ENCODE measurements at places on chromosomes 2 and 18.
A peak's percentile ranks its signal among the peaks of the same experiment; 100 is the strongest.

- DNase-seq = no peak
These were observed 48.4 kb upstream of the TNP1 start for GRCh38 chr2:216908300-216908699.

GRCh38 chr2:156132941-156133340, 199.6 kb downstream of the NR4A2 start:
- DNase-seq = no peak

- DNase-seq = no peak
These were observed 1.1 kb downstream of the TFCP2L1 start for GRCh38 chr2:121283670-121284462.

GRCh38 chr2:40131081-40131704, 320.7 kb downstream of the SLC8A1 start:
- DNase-seq = no peak

DNA sequence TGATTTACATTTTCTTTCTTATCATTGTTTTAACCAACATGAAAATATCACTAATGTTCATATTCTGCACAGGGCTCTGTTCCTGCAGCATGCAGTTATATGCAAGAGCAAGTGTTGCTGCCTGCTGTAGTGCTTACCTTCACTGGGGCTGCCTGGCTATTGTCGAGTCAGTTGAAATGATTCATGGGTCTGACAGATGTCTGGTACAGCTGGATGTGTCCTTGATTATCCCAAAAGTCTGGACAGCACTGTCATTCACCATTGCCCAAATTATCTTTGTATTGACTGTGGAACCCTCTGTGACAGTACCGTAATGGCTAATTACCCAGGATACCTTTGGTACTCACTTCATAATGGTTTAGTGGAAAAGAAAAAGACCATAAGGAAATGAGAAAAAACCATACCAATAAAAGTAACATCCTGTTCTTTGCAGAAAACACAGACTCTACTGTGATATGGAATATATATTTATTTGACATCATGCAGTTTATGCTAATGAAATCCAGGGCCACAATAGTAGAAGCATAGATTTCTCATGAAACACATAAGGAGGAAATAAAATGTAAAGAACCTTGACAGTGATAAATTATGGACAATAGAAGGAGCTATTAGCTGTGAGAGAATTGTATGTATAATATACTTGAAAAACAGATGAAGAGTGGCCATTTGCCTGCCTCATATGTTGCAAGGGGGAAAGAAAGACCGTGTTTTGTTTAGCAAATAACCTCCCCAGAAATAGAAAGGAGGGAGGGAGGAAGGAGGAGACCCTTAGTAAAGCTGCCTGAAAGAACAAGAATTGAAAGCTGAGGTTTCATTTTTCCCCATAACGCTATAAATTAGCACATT, 249.8 kb upstream of the ATP5MC3 start:
- DNase-seq = peak; percentile 9

DNA sequence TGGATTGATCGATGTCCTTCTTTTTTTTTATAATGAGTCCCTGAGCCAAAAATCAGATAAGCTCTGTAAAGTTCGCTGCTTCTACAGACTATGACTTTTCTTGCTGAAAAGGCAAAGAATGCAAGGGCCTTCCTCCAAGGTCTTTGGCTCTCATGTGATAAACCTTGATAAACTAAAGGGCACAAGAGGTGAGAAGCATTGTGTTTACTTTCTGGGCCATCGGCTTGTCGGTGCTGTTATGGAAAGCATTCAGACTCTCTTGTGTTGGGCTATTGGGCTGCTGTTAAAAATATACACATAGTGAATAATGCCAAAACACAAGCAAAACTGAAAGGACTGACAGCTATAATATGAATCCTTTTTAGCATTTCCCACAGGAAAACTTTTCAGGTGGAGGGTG, 472.4 kb upstream of the SPHKAP start:
- no peak for DNase-seq

DNA sequence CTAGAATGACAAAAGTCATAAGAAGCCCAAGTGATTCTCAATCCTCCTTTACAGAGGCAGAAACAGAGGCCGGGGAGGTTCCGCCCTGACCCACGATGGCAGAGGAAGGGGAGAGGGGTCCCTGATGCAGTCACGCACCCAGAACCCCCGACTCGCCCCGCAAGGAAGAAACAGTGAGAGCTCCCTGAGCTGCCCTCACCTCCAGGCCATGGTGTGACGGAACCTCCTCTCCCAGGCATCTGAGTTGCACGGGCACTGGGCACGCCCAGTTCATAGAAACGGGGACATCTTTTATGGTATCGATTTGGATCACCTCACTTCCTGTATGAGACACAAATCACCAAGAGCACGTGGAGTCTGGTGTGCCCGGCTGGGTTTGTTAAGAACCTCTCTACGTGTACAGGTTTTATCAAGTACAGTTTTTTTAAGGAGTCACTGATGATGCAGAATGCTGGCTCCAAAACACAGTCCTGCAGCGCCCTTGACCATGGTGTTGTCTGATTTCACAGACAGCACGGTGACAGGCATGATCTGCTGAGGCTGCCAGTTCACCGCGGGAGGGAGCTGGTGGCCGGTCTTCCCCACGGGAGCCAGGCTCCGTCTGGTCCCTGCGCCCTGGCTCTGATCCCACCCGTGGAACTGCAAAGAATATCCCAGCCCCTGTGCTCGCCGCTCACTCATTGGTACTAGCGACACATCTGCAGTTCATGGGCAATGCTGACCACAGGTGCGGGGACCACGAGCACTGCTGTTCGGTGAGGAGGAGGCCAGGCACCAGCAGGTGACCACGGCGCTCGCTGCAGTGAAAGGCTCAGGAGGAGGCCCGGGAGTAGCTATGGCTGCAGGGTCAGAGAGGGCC, 35.6 kb downstream of the PXDN start:
- DNase-seq = no peak

DNA sequence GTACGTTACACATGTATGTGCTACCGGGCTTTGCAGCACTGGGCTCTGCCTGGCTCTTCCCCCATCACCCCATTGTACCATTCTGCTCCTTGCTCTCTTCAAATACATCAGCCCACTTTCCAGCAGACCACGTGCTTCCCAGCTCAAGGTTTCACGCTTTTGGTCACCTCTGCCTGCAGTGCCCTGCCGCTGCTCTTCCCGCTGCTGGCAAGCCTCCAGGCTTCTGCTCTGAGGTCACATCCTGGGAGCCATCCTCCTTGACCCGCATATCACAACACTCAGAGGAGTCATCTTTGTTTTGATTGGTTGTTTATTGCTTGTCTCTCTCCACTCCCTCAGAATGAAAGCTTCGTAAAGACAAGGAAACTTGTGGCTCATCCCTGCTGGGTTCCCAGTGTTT, 34.1 kb downstream of the KIF5C start:
- no peak for DNase-seq

- DNase-seq = no peak
These were observed 161.6 kb upstream of the TRIB2 start for GRCh38 chr2:12555012-12555645.

DNA sequence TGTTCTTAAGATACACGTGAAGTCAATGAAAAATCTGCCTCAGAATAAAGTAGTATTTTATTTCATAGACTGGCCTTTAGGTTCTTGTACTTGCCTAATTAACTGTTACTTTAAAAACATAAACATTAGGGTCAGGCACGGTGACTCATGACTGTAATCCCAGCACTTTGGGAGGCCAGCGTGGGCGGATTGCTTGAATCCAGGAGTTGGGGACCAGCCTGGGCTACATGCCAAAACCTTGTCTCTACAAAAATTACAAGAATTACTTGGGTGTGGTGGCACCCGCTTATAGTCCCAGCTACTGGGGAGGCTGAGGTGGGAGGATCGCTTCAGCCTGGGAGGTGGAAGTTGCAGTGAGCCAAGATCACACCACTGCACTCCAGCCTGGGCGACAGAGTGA, 16.0 kb upstream of the SNORC start:
- no peak for DNase-seq

- DNase-seq = no peak
These were observed 46.6 kb upstream of the TPO start for GRCh38 chr2:1366546-1367134.

- DNase-seq = peak; percentile 16
These were observed 825 bp downstream of the THUMPD2 start for GRCh38 chr2:39778233-39778632.

GRCh38 chr2:102724016-102724490, 37.8 kb upstream of the TMEM182 start:
- DNase-seq = no peak

DNA sequence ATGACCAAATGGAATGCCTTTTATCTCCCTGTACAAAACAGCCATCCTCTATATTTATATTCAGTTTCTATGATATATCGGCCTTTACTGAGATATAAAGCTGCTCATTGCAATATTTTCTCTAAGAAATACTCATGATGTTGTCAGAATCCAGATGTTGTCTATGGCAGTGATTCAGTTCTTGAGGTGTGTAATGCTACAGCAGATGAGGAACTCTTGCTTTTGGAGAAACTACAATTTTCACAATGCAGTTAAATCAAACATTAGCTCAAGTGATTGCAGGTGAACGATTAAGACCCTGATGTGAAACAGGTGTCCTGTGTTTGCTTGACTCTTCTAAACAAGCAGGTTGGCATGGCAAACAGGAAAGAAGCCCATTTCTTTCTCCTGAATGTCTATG, 256.2 kb upstream of the CDH20 start:
- DNase-seq = no peak

DNA sequence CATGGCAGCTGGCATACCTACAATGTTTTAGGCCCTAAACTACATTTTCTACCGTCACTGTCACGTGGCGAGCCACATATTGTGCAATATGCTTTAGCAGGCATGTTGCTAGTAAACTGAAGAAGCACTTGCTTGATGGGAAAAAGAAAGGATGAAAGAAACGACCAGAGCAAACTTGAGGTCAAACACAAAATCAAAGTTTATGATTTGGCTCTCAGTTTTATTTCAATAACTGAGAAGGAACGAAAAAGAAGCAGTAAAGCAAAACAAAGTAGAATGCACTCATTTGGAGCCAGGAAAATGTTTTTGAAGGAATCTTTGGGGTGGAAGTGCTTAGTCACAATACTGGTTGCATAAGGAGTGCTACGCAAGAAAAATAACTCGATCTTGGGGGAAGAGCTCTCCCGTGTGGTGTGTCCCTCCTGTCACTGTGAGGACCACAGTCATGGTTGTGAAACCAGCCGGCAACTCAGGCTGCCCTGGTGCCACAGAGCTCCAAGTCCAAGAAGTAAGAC, 349.8 kb downstream of the RBM43 start:
- no peak for DNase-seq

DNA sequence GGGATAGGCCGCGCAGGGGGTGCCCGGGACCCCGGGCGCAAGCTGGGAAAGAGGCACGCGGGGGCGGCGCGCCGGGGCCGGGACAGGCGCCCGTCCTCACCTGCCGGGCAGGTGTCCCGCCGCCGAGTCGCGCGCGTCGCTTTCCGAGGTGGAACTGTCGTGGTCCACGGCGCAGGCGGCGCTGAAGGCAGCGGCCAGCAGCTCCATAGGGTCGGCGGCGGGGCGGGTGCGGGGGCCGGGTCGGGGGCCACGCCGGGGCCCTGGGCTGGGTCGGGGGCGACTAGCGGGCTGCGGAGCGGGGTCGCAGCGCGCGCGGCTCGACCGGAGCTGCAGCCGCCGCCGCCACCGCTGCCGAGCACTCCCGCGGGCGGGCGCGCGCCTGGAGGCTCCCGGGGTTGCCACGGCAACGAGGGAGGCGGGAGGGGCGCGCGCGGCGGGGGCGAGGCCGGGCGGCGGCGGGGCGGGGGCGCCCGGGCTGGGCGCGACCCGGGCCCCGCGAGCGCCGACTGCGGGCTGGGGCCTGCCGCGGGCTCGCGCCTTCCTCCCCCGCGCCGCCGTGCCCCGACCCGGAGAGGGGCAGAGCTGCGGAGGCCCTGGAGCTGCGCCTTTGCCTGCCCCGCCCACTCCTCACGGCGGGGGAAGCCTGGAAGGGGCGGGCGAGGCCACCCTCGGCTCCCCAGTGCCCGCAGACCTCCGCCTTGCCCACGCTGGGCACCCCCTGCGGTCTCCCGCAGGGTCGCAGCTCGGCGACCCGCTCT, 57.9 kb downstream of the SNORC start:
- no peak for DNase-seq

GRCh38 chr18:61731693-61732376, 161.0 kb downstream of the RNF152 start:
- DNase-seq = no peak

DNA sequence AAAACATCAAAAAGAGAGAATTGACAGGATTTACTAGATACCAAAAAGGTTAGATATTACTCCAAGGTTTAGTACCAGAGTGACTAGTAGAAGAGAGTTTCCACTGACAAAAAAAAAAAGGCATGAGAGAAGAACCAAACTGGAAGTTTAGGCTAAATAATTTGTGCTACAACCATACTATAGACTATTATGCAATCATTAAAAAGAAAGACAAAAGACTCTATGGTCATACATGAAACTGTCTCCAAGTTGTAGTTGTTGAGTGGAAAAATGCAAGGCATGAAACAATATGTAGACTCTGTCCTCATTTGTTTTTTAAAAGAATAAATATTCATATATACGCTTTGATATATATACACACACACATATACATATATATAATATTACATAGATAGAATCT, 1.7 kb upstream of the EXOC6B start:
- DNase-seq = no peak

DNA sequence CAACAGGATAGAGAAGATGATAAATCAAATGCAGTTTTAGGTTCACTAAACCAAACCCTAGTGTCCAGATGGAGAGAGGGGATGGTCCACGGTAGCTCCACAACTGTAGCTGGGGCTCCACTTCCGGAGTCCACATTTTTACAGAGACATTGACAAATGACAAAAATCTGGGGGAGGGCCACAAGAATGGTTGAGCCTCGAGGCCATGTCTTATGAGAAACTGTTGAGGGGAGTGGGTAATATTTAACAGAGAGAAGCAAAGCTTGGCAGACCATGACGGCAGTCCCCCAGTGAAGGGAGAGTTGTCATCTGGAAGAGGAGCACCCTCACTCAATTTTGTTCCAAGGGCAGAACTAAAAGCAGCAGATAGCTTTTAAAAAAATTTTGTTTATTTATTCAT, 17.6 kb upstream of the EPHA4 start:
- DNase-seq = peak; percentile 16

GRCh38 chr18:65352186-65352585, 398.6 kb upstream of the CDH7 start:
- no peak for DNase-seq

DNA sequence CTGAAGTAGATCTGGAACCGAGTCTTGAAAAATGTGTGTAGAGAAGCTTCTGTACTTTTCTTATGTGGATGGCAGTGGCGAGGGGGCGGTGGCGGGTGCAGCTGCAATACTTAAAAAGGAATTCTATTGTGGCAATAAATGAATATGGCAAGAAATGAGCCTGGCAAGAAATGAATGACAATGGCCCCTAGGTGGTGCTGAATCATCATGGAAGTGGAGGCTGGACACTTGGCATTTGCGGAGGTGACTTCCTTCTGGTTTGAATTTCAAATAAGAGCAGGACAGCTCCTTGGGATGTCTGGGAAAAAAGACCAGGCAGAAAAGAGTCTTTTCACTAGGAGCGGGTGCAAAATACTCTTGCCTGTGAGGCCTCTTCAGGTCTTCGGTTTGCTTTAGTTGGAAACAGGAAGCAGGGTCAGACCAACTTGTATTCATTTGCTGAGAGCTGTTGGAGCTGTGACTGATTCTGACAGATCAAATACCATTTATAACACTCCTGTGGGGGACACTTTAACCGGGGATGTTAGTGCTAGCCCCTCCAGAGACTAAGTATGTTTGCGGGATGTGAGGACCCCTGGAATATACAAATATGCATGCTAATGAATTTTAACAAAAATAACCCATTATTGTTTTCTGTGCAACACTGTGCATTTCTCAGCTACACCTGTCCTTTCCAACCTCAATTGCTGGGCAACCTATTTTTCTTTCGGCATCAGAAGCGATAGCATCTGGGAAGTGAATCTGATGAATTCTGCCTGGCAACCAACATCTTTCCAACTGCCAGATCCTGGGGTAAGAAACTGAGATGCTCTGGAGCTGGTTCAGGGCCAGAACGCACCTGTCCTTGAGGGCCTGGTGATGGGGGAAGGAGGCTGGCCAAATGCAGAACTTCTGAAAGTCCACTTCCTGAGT, 35.4 kb downstream of the FASTKD2 start:
- DNase-seq = peak; percentile 34
